ENCODE measurements at places on chromosomes 6 and 20.

GRCh38 chr6:103885446-103885845, 974.3 kb downstream of the HACE1 start:
- H3K4me1 ChIP-seq, result no peaks in the 10 kb centered on the region
- no peak for DNase-seq
- no peak overlapping the region for H3K4me3 ChIP-seq
- H3K27me3 ChIP-seq, result no peaks in the 10 kb centered on the region
- no peaks in the 10 kb centered on the region for H3K36me3 ChIP-seq
- no peak overlapping the region for H3K27ac ChIP-seq

DNA sequence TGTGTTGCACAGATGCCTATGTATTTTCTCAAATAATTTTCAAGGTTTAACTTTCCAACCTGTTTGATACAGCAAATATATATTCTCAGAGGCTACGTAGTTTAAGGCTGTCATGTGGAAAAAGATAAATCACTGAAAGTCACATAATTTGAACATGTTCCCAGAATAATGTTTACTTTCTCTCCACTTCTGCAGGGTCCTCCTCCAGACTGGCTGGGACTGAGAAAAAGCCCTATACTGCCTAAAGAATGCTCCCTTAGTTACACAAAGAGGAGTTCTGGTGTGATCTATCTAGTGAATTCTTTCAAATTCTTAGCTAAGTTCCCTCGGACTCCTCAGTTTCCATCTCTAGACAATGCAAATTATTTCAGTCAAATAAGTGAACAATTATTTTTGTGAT, 411.0 kb downstream of the C6orf118 start:
- no peaks in the 10 kb centered on the region for H3K4me1 ChIP-seq
- no peak overlapping the region for H3K27ac ChIP-seq
- H3K4me3 ChIP-seq, result no peak overlapping the region
- no peaks in the 10 kb centered on the region for H3K27me3 ChIP-seq
- H3K36me3 ChIP-seq, result no peaks in the 10 kb centered on the region

GRCh38 chr20:20443504-20443903, 75.6 kb downstream of the INSM1 start:
- no peaks in the 10 kb centered on the region for H3K27me3 ChIP-seq
- H3K4me3 ChIP-seq, result no peak overlapping the region
- no peaks in the 10 kb centered on the region for H3K36me3 ChIP-seq
- no peaks in the 10 kb centered on the region for H3K4me1 ChIP-seq
- no peak for DNase-seq
- H3K27ac ChIP-seq, result no peak overlapping the region

DNA sequence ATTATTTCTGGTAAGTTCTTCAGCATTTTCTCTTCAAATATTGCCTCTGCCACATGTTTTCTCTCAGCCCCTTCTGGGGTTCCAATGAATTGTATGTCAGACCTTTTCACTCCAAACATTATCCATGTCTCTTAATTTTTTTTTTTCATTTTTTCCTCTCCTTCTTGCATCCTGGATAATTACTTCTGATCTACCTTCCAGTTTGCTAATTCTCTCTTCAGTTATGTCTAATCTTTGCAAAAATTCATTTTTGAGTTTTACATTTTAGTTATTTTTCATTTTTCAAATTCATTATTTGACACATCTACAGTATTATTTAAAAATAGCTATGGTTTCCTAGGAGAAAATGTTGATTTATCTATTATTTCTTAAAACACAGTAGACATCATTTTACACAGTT, 271.7 kb downstream of the TFAP2B start:
- H3K4me3 ChIP-seq, result no peak overlapping the region
- no peaks in the 10 kb centered on the region for H3K27me3 ChIP-seq
- no peaks in the 10 kb centered on the region for H3K4me1 ChIP-seq
- DNase-seq, result no peak
- H3K27ac ChIP-seq, result no peak overlapping the region
- H3K36me3 ChIP-seq, result no peaks in the 10 kb centered on the region

GRCh38 chr20:39534846-39535245, 572.7 kb downstream of the DHX35 start:
- H3K27ac ChIP-seq, result no peak overlapping the region
- no peaks in the 10 kb centered on the region for H3K4me1 ChIP-seq
- no peak overlapping the region for H3K4me3 ChIP-seq
- H3K36me3 ChIP-seq, result no peaks in the 10 kb centered on the region
- H3K27me3 ChIP-seq, result no peaks in the 10 kb centered on the region

GRCh38 chr20:38262931-38263330, 2.4 kb upstream of the KIAA1755 start:
- DNase-seq, result no peak
- peaks cover 15% of the 10 kb centered on the region for H3K4me1 ChIP-seq
- H3K27ac ChIP-seq, result no peak overlapping the region
- H3K4me3 ChIP-seq, result no peak overlapping the region
- H3K27me3 ChIP-seq, result no peaks in the 10 kb centered on the region
- no peaks in the 10 kb centered on the region for H3K36me3 ChIP-seq

DNA sequence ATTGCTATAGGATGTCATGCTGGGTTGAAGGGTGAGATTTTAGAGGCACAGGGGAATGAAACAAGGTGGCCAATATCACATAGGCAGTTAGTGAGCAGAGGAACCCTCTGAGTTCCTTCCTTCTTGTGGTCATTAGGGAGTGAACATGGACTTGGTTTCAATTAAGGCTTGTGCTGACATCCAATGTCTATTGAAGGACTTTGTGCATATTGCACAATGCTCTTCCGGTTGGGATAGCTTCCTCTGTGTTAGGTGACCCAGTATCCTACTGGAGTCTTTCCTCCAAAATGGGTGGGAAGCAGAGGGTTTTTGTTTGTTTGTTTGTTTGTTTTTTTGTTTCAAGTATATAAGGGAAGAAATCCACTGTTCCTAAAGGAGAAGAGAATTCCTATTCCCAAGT, 98.5 kb downstream of the HDGFL1 start:
- no peak overlapping the region for H3K27ac ChIP-seq
- DNase-seq, result no peak
- H3K4me1 ChIP-seq, result no peaks in the 10 kb centered on the region
- no peaks in the 10 kb centered on the region for H3K36me3 ChIP-seq
- no peak overlapping the region for H3K4me3 ChIP-seq

GRCh38 chr20:35502352-35502751, 27.1 kb downstream of the C20orf173 start:
- H3K4me3 ChIP-seq, result no peak overlapping the region
- H3K27ac ChIP-seq, result no peak overlapping the region
- DNase-seq, result no peak
- H3K27me3 ChIP-seq, result no peaks in the 10 kb centered on the region
- no peaks in the 10 kb centered on the region for H3K4me1 ChIP-seq

DNA sequence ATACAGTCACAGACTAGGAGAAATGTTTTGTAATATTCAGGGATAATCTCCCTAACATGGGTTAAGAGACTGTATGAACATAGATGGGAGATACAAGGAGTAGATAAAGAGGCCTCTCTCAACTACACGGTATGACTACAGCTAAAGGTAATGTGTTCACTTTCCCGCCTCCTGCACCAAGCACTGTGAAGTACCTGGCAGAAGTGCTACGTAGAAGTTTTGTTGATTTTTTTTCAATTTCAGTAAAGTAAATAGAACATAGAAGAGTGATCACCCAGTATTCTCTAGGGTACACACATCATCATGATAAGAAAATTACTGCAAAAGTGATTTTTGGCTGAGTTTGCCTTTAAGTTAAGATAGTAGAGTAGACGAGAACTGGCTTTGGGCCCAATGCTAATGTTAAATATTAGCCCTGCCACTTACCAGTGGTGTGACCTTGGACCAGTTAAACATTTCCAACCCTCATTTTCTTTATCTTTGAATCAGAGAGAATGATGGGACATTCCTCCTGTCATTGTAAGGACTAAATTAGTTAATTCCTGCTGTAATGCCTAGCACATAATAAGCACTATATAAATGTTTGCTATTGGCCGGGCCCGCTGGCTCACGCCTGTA, 183.6 kb downstream of the COL9A1 start:
- H3K27ac ChIP-seq, result no peak overlapping the region
- no peaks in the 10 kb centered on the region for H3K36me3 ChIP-seq

Measured in SJSA1 (cell line).